ENCODE measurements at places on chromosomes 2 and 18. TPM values are rescaled to one million over a fixed set of nuclear protein-coding genes. Genes with fewer than 3 reads are reported as not detected.

DNA sequence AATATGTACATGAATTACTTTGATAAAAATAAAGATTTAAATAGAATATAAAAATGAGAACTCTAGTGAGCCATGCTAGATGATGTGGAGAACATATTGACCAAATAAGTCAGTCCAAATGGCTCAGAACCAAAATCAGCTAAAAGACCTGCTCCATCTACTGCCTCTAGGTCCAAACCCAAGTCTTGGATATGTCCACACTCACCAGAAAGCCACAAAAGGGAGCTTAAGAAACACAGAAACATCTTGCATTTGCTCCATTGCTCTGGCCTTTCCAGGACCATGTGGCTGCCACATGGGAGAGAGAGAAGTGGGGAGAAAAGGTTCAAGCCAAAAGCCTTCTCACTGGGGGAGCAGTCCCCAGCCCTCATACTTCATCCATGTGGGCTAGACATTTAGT, 272.5 kb downstream of the DYSF start:
- DNase-seq: no peak

GRCh38 chr2:28970464-28971160, 10.5 kb upstream of the TOGARAM2 start:
- no peak for DNase-seq

GRCh38 chr2:24385366-24385765, 25.0 kb upstream of the ITSN2 start:
- no peak for DNase-seq

DNA sequence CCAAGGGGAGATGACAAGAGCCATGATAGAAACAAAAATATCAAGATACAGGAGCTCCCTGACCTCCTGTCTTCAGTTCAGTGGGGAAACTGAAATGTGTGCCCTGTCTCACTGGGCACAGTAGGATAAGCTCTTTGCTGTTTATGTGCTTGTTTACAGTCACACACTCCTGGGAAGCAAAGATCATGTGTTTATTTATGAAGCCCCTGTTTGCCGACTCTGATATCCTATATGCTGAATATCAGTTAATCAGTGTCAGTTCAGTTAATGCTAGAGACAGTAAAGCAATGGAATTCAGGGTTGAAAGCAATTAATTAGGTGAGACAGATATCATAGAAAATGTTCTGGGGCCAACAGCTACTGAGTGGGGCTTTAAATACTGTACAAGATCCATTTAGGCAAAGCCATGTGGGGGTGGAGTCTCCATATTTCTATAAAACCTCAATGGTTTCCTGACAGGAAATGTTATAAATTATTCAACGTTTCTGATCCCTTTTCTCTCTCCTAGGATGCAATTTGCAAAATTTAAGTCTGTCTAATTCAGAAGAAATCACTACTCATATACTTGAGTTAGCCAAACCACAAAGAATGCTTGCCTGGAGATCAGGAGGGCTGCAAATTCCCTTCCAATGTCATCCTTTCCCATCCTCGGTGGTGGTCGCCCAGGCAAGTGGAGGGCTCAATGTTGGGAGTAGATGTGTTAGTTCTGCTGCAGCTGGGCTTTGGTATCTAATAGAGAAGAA, 551.3 kb downstream of the CMPK2 start:
- no peak for DNase-seq

DNA sequence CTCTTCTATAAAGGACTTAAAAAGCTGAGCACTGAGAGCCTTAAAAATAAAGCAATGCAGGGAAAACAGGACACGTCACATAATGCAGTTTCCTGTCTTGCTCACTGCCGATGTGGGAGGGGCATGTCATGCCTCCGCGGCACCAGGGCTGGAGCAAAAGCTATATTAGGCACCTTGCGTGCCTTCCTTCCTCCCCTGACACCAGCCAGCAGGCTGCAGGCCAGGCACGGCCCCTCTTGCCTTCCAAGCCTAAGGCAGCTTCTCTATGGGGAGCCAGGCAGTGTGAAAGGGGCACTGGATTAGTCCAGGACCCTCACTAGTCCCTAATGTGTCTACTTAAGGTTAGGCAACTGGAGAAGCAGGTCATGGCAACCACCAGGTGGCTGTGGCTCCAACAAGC, 26.3 kb downstream of the MRPL35 start:
- no peak for DNase-seq

DNA sequence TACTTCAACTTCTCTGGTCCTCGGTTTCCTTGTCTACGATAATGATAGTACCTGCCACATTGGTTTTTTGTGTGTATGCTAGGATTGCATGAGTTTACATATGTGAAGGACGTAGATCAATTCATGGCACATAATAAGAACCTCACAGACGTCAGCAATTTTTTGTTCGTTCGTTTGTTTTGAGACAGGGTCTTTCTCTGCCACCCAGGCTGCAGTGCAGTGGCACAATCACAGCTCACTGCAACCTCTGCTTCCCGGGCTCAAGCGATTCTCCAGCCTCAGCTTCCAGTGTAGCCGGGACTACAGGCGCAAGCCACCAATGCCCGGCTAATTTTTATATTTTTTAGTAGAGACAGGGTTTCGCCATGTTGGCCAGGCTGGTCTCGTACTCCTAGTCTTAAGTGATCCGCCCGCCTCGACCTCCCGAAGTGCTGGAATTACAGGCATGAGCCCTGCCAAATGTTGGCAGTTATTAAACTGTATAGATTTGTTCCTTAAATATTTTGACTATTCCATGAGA, 756 bp upstream of the SLC35F5 start:
- no peak for DNase-seq

- DNase-seq: no peak
These were observed 121.6 kb downstream of the MTCL1 start for GRCh38 chr18:8826971-8827370.

DNA sequence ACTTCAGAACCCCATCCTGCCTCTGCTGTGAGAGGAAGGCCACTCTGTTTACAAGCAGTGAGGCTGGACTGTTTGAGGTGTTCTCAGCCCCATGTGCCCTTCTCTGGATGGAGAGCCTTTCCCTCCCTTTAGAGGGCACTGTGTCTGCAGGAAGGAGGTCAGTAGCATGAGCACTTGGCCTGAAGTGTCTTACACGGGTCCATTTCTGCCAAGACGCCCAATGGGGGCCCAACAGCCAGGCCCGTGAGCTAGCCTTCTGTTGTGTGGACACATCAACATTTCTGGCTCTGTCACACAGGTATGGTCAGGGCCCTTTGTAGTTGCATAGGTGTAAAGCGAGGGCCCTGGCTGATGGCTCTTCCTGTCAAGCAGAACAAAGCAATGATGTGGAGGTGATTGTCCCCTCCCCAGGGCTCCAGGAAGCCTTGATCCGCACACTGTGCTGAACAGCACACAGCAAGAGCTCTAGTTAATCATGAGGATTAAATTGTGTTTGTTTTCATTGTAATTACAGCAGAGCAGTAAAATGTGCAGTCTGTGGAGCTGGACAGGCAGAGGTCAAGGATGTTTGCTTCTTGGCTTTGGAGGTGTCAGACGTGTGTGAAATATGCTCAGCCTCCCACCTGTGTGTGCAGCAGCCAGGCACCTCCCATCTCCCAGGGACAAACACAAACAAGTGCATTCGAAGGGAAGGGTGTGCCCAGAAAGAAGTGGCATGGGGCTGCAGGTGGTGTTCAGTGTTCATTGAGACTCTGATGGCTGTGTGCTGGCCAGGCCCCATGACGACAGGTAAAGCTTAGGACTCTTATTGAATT, 132.1 kb downstream of the SH3RF3 start:
- DNase-seq: no peak

DNA sequence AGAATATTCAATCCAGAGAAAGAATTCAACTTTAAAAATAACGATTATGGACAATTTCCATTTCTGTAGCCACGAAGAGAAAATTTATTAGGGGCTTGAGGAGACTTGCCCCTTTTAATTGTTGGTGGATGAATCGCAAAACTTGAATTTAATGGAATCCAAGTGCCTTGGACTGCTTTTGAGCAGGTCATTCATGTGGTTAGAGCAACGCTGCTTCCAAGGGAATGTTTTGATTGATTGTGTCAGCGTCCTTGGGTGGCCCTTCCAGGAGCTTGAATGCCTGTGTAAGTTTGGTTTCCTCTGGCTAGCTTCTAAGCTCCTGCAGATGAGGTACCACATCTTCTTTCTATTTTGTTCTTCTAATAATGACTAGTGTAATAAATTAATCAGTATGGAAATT, 213.4 kb downstream of the LTBP1 start:
- no peak for DNase-seq

GRCh38 chr18:50009773-50010335, 185.1 kb downstream of the MYO5B start:
- DNase-seq: no peak

DNA sequence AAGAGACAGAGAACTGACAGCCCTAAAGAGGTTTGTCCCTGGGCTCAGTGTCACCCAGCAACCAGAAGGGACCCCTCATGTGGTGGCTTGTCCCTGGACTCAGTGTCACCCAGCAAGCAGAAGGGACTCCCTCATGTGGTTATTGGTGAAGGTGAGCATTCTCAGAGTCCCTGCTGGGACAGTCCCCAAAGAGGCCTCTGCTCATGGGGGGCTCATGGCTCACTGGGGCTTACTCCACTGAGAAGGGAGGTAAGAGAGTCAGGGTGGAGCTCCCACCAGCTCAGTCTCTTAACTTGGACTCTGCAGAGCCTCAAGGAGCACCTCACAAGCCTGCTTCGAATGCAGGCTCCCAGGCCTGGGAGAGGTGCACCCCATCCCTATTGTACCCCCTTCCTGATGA, 145.2 kb upstream of the COPS8 start:
- no peak for DNase-seq

- no peak for DNase-seq
These were observed 30.9 kb downstream of the STK39 start for GRCh38 chr2:168216351-168217005.

DNA sequence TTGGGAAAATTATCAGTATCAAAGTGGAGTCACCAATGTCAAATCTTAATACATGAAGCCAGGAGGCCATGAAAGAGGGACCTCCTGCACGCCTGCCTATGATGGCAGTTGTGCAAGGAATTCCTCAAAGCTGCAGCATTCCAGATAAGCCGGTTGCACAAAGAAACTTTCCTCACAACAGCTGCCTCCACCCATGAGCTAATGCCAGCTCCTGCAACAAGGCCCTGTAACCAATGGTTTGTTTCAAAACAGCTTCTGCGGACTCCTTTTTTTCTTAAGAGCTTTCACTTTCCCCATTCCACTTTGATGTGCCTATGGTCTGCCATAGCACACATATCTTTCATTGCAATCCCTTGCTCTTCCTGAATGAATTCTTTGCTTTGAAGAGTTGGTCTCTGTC, 22.4 kb downstream of the TMEM200C start:
- DNase-seq: no peak

DNA sequence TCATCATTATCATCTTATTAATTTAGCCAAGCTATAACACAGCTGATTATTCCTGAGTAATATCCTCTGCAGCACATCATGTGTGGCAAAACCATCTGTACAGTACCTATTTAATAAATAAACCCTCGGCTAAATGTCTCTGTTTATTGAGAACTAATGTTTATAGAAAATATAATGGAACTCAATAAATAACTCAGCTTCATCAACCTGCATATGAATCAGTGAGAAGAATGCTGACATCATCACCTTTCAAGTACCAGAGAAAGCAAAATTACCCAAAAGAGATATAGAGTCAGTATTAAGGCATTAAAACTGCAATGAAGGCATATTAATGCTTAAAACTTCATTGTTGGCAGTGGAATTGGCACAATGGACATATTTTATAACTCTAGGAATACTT, 558.3 kb downstream of the PLCL1 start:
- DNase-seq: no peak

DNA sequence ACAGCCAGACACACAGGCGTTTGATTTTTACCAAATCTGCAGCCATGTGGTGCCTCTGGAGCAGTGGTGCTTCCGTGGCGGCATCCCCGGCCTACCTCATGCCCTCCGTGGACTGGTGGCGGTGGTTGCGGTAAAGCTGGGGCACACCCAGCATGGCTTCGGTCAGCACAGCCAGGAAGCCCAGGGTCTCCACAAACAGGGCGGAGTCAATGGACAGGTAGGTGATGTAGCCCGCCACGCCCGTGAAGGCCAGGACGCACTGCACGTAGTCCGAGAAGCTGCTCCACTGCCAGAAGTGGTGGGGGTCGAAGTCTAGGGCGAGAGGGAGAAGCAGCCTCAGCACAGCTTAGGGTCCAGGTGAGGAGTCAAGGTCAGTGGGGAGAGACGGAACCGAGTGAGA, 32.4 kb downstream of the SLC66A2 start:
- no peak for DNase-seq

GRCh38 chr18:44135741-44136140, 544.9 kb upstream of the SETBP1 start:
- DNase-seq: no peak

GRCh38 chr2:112010751-112011150, 44.3 kb upstream of the TMEM87B start:
- DNase-seq: no peak

GRCh38 chr2:45652090-45653031, 886 bp downstream of the PRKCE start:
- DNase-seq: no peak

DNA sequence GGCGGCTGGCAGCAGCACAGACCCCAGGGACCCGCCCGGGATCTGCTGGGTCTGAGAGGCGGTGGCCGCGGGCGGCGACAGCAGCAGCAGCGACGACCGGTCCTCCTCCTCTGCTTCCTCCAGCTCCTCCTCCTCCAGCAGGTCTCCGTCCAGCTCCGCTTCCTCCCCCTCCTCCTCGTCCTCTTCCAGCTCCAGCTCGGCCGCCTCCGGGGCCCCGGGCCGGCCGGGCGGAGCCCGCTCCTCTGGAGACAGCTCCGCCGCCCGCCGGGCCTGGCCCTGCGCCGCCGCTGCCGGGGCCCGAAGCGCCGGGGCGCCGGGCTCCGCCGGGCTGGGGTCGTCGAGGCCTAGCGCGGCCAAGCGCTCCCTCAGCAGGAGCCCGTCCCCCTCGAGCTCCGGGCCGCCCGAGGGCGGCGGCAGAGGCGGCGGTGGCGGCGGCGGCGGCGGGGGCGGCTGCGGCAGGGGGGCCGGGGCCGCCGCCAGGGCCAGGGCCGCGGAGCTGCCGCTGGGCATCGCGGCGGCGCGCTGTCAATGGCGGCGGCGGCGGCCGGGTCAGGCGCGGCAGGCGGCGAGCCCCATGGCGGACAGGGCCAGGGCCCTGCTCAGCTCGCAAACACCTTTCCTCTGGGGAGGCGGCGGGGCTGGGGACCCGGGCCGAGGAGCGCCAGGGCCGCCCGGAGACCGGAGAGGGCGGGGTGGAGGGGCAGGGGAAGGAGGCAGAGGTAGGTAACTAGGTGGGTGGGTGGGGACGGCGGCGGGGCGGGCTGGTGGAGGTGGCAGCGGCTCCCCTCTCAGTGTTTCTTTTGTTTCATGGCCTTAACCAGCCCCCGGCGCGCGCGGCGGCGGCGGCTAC, 445 bp downstream of the MEX3C start:
- DNase-seq: peak; percentile 29

GRCh38 chr2:236536727-236537398, 32.8 kb upstream of the ACKR3 start:
- no peak for DNase-seq

GRCh38 chr2:126275098-126275497, 380.9 kb upstream of the GYPC start:
- DNase-seq: no peak

Gene ALPI
- not detected for total RNA-seq

Gene IL1RL2
- total RNA-seq: not detected

Gene TFPI
- total RNA-seq: 4.8 TPM

Gene LRRC30
- not detected for total RNA-seq

Gene MAL
- total RNA-seq: 159 TPM

Measured in T-helper 17 cell (primary cell).